ENCODE measurements at places on chromosomes 12 and 14. TPM values are rescaled to one million over a fixed set of nuclear protein-coding genes. Genes with fewer than 3 reads are reported as not detected.
A peak's percentile ranks its signal among the peaks of the same experiment; 100 is the strongest.

FKBP11 gene
- 15.7 TPM for total RNA-seq

DNA sequence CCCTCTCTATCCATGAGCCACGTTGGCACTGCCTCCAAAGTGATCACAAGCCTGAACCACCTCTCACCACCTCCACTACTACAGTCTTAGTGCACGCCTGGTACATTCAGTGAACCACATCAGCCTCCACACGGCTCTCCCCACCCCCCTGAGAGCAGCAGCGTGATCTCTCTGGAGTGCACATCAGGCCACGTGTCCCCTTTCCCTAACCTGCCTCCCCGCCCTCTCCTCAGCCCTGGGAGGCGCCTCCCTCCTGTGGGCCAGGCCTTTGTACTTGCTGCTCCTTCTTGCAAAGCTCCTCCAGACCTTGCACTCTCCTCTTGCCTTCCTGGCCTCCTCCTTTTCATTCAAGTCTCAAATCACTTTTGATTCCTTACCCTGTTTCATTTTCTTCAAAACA is 49.8 kb downstream of the SLC6A12 start:
- H3K27me3 ChIP-seq = no peaks in the 10 kb centered on the region
- no peaks in the 10 kb centered on the region for H3K36me3 ChIP-seq
- H3K4me3 ChIP-seq = no peak overlapping the region
- no peak for DNase-seq
- no peak overlapping the region for H3K27ac ChIP-seq

- H3K27ac ChIP-seq = no peak overlapping the region
- H3K36me3 ChIP-seq = no peaks in the 10 kb centered on the region
- no peak overlapping the region for H3K4me3 ChIP-seq
- no peaks in the 10 kb centered on the region for H3K27me3 ChIP-seq
- no peak for DNase-seq
Observed at GRCh38 chr12:88591343-88591742, 11.1 kb upstream of the KITLG start.

DNA sequence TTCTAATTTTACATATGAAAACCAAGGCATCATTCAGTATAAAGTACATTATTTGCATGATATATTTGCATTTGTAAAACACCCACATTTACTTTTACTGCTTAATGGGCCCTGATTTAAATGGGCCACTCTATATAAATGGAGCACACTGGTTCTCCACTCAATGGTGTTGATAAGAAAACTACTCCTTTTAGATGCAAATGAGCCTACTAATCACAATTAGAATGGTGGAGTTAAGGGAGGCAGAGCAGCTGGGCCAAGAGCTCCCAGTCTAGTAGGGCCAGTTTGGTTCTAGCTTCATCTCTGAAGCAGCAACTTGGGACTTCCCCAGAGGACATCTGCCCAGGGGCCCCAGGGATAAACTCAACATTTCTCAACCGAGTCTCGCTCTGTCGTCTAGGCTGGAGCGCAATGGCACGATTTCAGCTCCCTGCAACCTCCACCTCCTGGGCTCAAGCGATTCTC is 120.7 kb downstream of the FOXN3 start:
- no peak for DNase-seq
- H3K27ac ChIP-seq = no peak overlapping the region
- H3K4me1 ChIP-seq = no peaks in the 10 kb centered on the region
- no peaks in the 10 kb centered on the region for H3K27me3 ChIP-seq

- no peak overlapping the region for H3K27ac ChIP-seq
- no peaks in the 10 kb centered on the region for H3K27me3 ChIP-seq
- no peaks in the 10 kb centered on the region for H3K36me3 ChIP-seq
- no peaks in the 10 kb centered on the region for H3K4me1 ChIP-seq
Observed at GRCh38 chr12:89959179-89959578, 250.5 kb upstream of the ATP2B1 start.

DNA sequence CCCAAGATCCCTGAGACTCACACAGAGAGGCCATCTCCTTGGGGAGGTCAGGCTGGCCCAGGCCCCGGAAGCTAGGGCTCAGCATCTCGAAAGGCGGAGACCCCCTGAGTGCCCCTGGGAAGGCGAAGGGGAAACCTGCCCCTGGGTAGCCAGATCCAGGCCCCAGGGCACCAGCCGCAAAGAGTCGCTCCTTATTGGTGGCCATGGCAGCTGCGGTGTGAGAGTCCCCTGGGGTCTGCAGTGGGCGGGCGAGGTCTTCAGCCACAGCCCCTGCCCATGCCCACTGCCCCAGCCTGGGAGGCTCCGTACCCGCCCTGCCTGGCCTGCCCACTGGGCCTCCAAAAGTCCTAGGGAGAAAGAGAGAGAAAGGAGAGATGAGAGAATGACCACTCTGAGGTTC is 4.7 kb downstream of the RARG start:
- no peak for DNase-seq
- H3K4me3 ChIP-seq = no peak overlapping the region
- H3K27me3 ChIP-seq = no peaks in the 10 kb centered on the region
- H3K36me3 ChIP-seq = no peaks in the 10 kb centered on the region
- H3K27ac ChIP-seq = peak overlapping the region; percentile 94

- H3K27me3 ChIP-seq = no peaks in the 10 kb centered on the region
- H3K36me3 ChIP-seq = no peaks in the 10 kb centered on the region
Observed at GRCh38 chr14:66312451-66312850, 173.7 kb upstream of the CCDC196 start.

DNA sequence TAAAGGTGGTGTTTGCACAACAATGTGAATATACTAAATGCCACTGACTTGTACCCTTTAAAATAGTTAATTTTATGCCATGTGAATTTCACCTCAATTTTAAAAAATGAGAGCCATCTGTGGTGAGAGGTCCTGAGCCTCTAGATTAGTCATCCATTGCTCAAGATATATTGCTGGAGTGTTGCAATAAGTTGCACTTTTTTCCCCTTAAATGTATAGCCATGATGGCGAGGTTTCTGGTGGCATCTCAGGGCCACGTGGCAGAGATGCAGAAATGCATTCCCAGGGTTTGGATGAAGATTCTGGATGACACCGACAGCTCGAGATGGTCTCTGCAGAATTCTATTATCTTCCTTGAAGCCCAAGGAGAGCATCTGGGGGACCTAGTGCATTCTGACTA is 153.7 kb downstream of the AACS start:
- no peaks in the 10 kb centered on the region for H3K36me3 ChIP-seq
- H3K4me3 ChIP-seq = no peak overlapping the region
- H3K4me1 ChIP-seq = no peaks in the 10 kb centered on the region

- H3K27ac ChIP-seq = no peak overlapping the region
- H3K4me1 ChIP-seq = no peaks in the 10 kb centered on the region
- no peaks in the 10 kb centered on the region for H3K36me3 ChIP-seq
- no peak overlapping the region for H3K4me3 ChIP-seq
- H3K27me3 ChIP-seq = no peaks in the 10 kb centered on the region
- DNase-seq = no peak
Observed at GRCh38 chr12:109553906-109554500, 19.3 kb downstream of the MMAB start.

DNA sequence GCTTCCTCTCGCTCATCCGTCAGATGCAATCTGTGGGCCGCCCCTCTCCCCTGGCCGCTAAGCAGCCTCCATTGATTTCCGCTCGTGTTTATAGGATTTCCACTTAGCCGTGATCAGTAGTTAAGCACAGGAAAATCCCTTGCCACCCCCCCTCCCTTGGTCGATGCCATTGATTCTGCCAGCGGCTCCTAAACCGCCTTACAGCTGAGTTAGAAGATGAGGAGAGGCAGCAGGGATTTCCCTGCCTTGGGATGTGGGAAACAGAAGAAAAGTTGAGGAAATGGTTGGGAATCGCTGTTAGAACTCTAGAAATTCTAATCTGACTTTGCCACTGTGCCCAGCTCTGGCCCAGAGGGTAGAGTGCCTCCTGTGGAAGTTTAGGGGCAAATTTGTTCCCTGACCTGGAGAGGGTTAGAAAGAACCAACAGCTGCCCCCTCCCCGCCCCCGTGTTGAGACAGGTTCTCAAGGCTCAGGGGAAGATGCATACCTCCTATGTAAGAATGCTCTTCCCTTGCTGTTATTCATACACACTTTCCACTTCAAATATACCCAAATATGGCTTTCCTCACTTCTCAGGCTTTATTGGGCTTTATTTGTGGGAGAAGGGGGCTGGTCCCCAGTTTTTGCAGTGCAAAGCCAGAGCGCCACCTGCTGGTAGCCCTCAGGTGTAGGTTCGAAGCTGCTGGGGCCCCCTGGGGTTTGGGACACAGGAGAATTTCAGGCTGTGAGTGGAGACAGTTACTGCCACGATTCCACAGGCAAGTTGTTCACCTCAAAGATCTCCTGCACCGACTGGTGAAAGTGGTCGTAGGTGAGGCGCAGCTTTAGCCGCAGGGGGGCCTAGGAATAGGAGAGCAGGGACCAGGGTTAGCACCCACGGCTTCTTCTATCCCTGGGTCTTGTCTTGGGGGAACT is 3.2 kb downstream of the THTPA start:
- H3K4me3 ChIP-seq = no peak overlapping the region
- no peaks in the 10 kb centered on the region for H3K36me3 ChIP-seq
- no peaks in the 10 kb centered on the region for H3K4me1 ChIP-seq
- DNase-seq = no peak
- no peak overlapping the region for H3K27ac ChIP-seq
- no peaks in the 10 kb centered on the region for H3K27me3 ChIP-seq

DNA sequence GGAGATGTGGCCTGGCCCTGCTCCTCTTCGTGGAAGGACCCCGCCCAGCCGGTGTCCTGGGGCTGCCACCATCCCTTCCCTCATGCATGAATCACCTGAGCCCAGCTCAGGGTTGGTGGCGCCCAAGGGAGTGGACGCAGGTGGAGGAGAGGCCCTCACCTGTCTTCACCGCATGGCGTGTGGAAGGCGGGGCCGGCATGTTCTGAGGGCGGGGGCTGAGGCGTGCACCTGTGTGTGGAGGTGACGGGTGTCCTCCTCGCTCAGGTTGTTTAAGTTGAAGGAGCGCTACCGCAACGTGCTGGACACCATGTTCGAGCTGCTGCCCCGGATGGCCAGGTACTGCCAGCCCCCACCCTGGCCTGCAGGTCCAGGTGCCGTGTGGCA is 47.0 kb downstream of the SLC8B1 start:
- H3K36me3 ChIP-seq = peaks cover 25% of the 10 kb centered on the region
- no peaks in the 10 kb centered on the region for H3K4me1 ChIP-seq
- no peak overlapping the region for H3K4me3 ChIP-seq
- no peaks in the 10 kb centered on the region for H3K27me3 ChIP-seq

DNA sequence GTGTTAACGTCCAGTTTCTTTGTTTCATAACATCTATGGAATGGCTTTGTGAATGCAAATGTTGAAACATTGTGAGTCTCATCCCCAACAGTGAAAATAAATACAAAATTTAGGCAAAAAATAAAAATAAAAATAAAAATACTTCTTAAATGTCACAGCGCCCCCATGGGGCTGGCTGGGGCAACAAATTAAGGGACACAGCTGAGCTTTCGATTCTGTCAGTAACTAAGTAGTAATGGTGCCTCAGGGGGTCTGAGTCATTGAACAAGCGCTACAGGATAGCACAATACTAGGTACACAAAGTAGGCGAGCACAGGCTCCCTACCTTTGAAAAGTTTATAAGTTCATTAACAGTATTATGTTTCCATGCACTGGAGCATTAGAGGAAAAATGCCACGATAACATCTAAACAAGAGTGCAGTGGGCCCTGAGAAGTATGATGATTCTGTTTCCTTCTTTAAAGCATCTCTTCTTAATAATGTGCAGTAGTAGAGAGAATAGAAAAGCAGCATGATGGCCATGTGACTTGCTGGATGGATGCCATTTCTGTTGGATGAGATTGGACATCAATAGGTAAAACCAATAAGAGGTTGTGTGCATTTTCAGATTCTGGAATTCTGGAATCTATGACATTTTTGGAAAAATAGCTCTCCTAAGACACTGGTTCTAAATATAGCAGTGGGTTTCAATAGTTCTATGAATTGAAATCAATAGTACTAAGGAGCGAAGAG is 667.2 kb downstream of the DIO2 start:
- no peak overlapping the region for H3K4me3 ChIP-seq
- DNase-seq = no peak
- no peaks in the 10 kb centered on the region for H3K4me1 ChIP-seq
- H3K27me3 ChIP-seq = no peaks in the 10 kb centered on the region
- H3K27ac ChIP-seq = no peak overlapping the region
- H3K36me3 ChIP-seq = no peaks in the 10 kb centered on the region

DNA sequence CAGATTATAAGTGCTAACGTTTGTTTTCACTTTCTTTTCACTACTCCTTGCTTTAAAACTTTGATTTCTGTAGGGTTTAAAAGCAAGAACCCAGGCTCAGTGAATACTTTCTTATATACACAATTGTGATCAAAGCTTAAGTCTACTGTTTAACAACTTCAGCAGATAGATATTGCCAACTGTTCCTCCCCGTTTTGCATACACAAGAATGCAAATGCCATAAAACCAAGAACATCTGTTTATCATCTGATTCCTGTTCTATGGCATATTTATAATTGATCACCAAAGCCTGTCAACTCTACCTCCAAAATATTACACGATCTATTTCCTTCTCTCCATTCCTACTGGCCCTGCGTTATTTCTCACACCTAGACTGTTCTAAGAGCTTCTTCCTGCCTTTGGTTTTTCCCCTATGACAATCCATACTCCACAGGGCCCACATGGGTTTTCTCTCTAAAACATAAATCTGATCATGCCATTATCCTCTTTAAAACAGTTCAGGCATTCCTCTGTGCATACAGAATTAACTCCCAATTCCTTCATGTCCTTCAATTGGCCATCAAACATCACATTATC is 15.9 kb downstream of the MED13L start:
- DNase-seq = no peak
- H3K36me3 ChIP-seq = no peaks in the 10 kb centered on the region
- H3K4me3 ChIP-seq = no peak overlapping the region
- no peaks in the 10 kb centered on the region for H3K27me3 ChIP-seq
- peaks cover 36% of the 10 kb centered on the region for H3K4me1 ChIP-seq

DNA sequence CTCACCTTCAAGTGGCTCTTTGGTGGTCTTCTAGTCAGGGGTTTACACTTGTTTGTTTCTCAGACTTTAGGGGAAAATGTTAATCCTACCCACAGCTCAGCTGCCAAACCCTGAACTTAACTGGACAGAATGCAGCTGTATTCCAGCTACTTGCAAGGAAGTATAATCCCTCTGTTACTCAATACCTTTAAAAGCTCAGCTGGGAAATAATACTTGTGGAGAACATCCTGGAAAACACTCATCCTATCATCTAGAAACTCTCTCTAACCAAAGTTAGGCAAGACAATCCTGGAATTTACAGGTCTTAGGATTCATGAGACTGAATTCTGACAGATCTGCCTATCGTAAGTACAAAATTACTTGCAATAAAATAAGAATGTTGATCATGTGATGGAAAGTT is 404.1 kb downstream of the ADAMTS20 start:
- no peak for DNase-seq
- no peak overlapping the region for H3K4me3 ChIP-seq
- H3K27ac ChIP-seq = no peak overlapping the region
- H3K36me3 ChIP-seq = no peaks in the 10 kb centered on the region
- no peaks in the 10 kb centered on the region for H3K27me3 ChIP-seq
- no peaks in the 10 kb centered on the region for H3K4me1 ChIP-seq

GRCh38 chr14:31993521-31993951 is 83.6 kb upstream of the ARHGAP5 start:
- H3K4me3 ChIP-seq = no peak overlapping the region
- peaks cover 6% of the 10 kb centered on the region for H3K4me1 ChIP-seq
- no peak for DNase-seq
- no peaks in the 10 kb centered on the region for H3K27me3 ChIP-seq
- H3K27ac ChIP-seq = no peak overlapping the region

GRCh38 chr14:20630340-20631022 is 11.0 kb downstream of the OR6S1 start:
- no peaks in the 10 kb centered on the region for H3K4me1 ChIP-seq
- H3K4me3 ChIP-seq = peak overlapping the region; percentile 3
- no peaks in the 10 kb centered on the region for H3K36me3 ChIP-seq
- H3K27me3 ChIP-seq = peaks cover 34% of the 10 kb centered on the region

Data from breast epithelium (tissue), 4 donors.